ENCODE measurements at places on chromosomes 12 and 14.

DNA sequence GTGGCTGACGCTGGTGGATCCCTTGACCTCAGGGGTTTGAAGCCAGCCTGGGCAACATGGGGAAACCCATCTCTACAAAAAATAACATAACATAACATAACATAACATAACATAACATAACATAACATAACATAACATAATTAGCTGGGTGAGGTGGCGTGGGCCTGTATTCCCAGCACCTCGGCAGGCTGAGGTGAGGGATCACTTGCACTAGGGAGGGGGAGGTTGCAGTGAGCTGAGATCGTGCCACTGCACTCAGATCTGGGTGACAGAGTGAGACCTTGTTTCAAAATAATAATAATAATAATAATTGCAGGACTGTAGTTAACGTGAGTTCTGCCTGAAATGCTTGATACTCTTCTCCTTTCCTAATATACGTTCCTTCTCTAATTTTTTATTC, 1.3 kb downstream of the MAGOHB start:
- no peak for DNase-seq

GRCh38 chr12:116183741-116184141, 93.8 kb downstream of the MED13L start:
- DNase-seq: no peak

DNA sequence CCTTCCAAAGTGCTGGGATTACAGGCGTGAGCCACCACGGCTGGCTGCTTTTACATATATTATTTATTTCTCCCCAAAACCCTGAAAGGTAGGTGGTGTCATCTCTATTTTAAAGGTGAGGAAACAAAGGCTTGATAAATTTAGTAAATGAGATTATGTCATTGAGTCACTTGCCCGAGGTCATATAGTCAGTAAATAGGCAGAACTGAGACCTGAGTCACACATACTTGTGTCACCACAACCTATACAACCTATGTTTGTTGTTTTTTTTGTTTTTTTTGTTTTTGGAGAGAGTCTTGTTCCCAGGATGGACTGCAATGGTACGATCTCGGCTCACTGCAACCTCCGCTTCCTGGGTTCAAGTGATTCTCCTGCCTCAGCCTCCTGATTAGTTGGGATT, 12.8 kb downstream of the TSFM start:
- no peak for DNase-seq

DNA sequence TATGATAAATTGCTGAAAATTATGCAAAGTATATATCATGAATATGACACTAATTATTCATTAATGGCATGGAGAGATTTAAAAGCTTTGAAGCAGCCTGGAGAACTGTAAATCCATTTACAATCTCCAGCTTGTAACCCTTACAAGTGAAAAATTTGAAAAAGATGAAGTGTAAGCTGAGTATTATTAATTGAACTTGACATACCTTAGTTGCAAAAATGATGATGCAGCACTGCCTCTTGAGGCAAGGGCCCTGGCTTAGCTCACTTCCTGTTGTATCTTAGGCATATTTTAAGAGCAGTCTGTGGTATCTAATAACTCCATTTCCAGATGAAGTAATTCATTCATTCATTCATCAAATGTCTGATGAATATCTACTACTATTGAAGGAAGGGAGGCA, 158.6 kb downstream of the ANO4 start:
- DNase-seq: no peak

DNA sequence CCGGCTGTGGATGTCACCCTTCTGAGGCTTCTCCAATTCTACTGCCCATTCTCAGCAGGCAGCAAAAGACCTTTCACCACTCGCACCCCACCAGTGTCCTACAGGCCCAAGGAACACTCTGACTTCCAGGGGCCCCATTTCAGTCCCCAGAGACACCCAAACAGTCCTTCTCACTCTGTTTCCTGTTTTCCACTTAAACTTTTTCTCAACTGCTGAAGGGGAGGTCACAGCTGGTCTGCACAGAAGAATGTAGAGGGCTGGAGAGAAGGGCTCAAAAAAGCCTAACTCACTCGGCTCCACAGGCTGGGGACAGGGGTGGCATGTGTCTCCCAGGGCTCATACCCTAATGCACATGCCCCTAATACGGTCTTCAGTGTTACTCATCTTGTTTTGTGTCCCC, 4.2 kb upstream of the DTX1 start:
- DNase-seq: no peak

DNA sequence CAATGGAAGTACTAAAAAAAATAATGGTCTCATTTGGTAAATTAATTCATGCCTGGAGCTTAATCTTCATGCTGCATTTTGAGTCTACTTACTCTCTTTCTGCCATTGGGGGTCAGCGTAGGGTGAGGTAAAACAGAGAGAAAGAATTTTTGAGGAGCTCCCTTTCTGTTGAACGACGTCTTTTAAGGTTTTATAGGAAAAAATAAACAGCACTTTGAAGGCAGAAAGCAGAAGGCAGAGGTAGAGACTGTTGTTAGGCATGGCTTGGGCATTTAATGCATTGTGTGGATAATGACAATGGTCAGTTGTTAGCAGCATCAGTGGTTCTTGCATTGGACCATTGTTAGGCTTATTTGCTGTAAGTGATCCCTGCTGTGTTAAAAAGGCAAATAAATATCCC, 557.2 kb upstream of the STXBP6 start:
- no peak for DNase-seq

GRCh38 chr14:75522224-75522982, at the start of gene BATF:
TSS of gene BATF (plus strand) at chr14:75522469. CDS start at chr14:75522683, 214 bp downstream.
- no peak for DNase-seq

Data from dorsolateral prefrontal cortex (tissue), 122 donors.